Stimulated activated CD8-positive, alpha-beta memory T cell treated with anti-CD3 and anti-CD28 coated beads, Interleukin-7, amount 100 ng/mL, for 1 hour (primary cell): ENCODE measurements at places on chromosomes 7 and 10.

DNA sequence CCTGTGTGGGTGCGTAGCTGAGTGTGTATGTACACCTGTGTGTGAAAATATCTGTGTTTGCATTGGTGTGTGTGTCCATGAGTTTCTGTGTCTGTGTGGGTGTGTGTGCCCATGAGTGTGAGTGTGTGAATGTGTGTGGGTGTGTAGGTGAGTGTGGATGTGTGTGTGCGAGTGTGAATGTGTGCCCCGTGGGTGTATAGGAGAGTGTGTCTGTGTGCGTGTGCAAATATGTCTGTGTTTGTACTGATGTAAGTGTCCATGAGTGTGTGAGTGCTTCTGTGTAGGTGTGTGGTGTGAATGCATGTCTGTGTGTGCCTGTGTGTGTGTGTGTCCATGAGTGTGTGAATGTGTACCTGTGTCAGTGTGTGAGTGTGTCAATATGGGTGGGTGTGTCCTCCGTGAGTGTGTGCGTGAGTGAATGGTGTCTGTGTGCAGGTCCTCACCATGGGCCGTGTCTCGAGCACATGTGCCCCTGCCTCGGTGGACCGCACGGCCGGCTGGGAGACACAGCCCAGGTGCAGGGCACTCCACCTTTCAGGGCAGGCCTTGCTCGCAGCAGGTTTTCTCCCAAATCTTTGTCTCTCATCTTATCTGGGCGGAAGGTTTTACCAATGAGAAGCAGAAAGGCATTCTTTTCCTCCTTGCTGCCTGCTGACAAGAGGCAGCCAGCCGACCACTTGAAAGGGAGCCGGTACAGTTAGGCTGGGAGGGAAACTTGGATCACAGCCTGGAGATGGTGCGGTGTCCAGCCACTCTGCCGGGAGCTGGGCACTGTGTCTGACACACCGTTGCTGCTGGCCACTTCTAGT is 107.1 kb upstream of the FAM20C start:
- DNase-seq = no peak

DNA sequence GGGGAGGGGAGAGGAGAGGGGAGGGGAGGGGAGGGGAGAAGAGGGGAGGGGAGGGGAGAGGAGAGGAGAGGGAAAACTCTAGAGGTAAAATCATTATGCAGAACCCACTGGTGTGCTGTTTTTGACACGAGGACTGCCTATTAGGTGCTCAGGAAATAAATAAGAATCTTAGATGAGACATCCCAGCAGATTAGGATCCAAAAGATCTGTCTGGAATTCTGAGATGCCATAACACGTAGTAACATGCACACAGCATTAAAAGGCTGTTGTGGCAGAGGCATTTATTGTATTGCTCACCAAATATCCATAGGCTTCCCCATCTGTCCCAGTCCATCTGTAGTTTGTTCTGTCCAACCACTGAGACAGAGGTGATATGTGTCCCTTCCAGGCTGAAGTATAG is 40.8 kb upstream of the KMT2E start:
- DNase-seq = no peak

GRCh38 chr7:157272351-157273207 is 64.2 kb upstream of the DNAJB6 start:
- DNase-seq = no peak

- no peak for DNase-seq
These were observed 56.3 kb downstream of the BAMBI start for GRCh38 chr10:28733647-28734046.

DNA sequence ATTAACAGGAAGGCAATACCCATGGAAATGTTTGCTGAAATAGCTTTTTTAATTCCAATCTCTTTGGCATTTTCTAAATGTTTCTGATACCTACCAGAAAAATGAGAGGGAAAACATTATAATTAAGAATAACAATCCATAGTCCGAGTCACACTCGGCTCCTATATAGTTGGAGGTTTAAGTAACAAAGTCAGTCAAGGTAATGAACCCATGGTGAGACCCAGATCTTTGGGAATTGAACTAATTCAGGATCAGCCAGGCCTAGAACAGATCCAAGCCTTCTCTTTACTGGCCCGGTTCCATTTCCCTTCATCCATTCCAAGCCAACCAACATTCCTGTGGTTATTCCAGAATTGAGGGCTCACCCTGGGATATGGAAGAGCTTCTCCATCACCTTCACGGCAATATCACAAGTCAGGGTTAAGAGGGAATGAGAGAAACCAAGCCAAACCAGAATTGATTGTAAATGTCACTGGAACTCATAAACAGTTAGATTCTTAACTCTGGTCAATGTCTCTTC is 28.3 kb downstream of the ABCB4 start:
- no peak for DNase-seq
